Left lung (tissue), 14 donors: ENCODE measurements at places on chromosomes 16 and 17. TPM values are rescaled to one million over a fixed set of nuclear protein-coding genes. Genes with fewer than 3 reads are reported as not detected.

The NGFR gene
- polyA plus RNA-seq: 12.4 TPM

The RMI2 gene
- 34.5 TPM for polyA plus RNA-seq

The SCNN1B gene
- 3.2 TPM for polyA plus RNA-seq

The PSKH1 gene
- 32.1 TPM for polyA plus RNA-seq

The TBC1D3E gene
- polyA plus RNA-seq: not detected

The CD19 gene
- 0.42 TPM for polyA plus RNA-seq

The DLX3 gene
- 1.3 TPM for polyA plus RNA-seq

The ALOXE3 gene
- not detected for polyA plus RNA-seq

The GJD3 gene
- polyA plus RNA-seq: not detected

The RCVRN gene
- polyA plus RNA-seq: 0.57 TPM

The SEZ6 gene
- polyA plus RNA-seq: 0.61 TPM

The GRIN2C gene
- 0.21 TPM for polyA plus RNA-seq

The ARL5C gene
- 0.34 TPM for polyA plus RNA-seq

The KRT20 gene
- 0.09 TPM for polyA plus RNA-seq

The C1QTNF8 gene
- polyA plus RNA-seq: not detected

The TVP23C gene
- 20.7 TPM for polyA plus RNA-seq

The MYCBPAP gene
- polyA plus RNA-seq: 6.4 TPM

The ACSM3 gene
- 75.9 TPM for polyA plus RNA-seq

The SLFN14 gene
- polyA plus RNA-seq: 0.76 TPM

The MSLN gene
- polyA plus RNA-seq: 17.8 TPM

The SLC5A11 gene
- 0.14 TPM for polyA plus RNA-seq
